ENCODE measurements at places on chromosomes 16 and 17.

DNA sequence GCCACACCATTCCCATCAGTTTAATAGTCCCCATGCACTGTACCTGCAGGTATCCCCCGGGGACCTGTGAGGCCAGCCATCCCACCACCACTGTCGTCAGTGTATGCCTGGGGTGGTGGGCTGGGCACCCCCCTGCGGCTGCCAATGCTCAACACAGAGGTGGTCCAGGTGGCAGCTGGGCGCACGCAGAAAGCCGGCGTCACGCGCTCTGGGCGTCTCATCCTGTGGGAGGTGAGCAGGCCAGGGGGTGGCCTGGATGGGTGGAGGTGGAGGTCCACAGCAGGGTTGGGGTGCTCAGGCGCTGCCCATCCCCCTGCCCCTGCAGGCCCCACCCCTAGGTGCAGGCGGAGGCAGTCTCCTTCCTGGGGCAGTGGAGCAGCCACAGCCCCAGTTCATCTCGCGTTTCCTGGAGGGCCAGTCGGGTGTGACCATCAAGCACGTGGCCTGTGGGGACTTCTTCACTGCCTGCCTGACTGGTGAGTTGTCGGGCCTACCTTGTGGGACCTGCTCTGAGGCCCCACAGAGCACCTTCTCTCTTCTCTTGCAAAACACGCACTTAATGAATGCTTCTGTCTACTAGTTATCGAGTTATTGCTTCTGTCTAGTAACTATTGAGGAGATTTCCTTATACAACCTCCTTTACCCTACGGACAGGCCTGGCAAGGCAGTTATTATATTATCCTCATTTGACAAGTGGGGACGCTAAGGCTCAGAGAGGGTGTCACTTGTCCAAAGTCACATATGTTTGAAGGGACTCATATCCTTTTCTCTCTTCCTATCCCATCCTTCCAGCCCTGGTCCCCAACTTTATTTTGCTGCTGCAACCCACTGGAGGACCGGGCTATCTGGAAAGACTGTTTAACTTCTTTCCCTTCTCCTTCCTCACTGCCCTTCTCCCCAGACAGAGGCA lies 5.8 kb upstream of the TRAF4 start:
- no peak for DNase-seq

DNA sequence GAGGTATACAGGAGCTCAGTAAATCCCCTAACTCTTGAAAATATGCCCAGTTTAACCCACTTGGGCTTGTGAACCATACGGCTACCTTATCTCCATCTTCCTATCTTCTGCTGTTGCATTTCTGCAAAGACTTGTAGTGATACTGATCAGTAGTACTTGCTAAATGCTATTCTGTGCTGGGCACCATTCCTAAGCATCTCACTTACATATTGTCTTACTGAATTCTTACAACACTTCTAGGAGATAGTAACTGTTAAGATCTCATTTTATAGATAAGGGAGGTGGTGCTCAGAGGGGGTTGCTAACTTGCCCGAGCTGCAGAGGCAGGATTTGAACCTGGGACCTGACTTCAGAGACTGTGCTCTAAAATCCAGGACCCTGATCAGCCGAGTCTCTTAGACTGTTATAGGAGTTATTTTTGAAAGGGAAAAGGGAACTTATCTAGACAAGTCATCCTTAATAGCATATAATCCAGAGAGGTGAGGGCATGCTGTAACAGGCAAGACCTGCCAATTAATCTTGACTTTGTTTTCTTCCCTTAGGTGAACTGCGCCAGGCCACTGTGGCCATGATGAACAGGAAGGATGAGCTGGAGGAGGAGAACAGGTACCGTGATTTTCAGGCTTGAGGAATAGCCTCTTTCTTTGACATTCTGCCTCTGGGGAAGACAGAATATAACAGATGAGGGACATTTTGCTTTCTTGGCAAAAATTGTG lies 149.7 kb downstream of the SNX29 start:
- DNase-seq: no peak

GRCh38 chr16:14263769-14264168 lies 192.7 kb downstream of the MRTFB start:
- no peak for DNase-seq

DNA sequence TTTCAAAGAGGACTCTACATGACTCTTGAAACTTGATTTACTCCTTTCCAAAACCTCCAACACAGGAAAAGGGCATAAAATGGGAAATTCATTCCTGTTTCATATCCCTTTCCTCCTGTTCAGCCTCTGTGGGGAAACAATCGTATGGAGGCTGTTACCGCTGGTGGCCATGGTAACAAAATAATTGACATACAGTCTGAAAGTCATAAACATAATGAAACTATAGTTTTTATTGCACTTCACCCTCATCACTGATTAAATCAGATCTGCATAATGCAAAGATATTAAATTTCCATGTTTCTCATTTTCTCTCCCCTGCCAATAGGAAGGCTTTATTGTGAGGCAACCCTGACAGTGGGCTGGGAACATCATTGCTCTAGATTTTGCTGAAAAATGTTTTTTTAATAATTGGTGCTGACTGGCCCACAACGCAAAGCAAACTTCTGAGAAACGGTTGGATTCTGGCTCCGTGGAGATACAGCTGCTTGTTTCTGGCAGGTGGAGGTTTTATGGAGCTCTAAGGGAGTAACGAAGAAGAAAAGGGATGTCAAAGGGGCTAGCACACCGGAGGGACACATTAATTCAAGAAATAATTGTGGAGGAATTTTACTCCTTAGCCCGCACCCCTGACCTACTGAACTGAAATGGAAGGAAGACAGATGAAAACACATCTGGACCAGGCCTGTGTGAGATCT lies 154.2 kb upstream of the SHISA6 start:
- no peak for DNase-seq

- no peak for DNase-seq
Measured at GRCh38 chr17:82435103-82435502, 15.4 kb downstream of the CYBC1 start.

DNA sequence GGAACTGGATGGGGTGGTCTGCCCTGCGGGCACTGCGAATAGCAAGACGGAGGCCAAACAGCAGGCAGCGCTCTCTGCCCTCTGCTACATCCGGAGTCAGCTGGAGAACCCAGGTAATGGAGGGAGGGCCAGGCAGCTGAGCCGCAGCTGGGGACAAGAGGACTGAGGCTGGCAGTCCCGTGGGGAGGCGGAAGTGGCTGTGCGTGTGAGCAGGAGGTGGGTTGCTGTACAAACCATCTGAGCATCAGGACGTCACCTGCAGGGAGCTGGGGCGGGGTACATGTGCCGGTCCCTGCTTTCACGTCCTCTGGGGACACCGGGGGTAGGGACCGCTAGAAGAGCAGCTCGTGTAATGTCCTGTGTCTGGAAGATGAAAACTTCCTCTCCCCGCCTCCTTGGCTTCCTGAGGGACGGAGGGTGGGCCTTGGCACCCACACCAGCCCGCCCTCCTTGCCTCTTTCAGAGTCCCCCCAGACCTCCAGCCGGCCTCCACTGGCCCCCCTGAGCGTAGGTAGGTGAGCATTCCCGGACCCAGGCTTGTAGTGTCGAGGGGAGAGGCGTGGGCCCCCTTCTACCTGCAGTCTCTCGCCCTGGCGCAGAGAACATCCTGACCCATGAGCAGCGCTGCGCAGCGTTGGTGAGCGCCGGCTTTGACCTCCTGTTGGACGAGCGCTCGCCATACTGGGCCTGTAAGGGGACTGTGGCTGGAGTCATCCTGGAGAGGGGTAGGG lies 3.7 kb downstream of the ADAD2 start:
- DNase-seq: no peak

- no peak for DNase-seq
Measured at GRCh38 chr17:70776441-70776840, 607.1 kb downstream of the KCNJ2 start.

DNA sequence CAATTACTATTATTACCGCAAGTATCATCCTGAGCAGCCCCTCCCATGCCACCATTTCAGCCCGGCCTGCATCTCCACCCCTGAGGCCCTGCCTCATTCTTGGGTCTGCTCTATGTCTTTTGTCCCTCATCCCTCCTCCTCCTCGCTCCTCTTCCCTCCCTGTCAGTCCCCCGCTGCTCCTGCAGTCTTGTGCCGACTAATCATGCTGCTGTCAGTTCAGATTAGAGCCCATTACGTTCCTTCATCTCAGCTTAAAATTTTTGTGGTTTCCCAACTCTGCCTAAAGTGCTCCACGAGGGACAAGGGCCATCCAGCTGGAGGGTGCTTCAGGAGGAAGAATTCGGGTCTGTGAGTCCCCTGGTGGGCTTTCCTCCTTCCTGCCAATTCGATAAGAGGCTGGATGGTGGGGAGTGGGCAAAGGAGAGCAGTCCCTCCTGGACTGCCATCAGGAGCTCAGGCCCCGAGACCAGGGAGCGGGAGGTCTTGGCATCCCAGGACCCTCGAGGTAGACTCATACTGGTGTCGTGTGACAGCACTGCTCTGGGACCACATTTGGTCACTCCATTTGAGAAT lies 32.9 kb upstream of the GOSR2 start:
- no peak for DNase-seq

DNA sequence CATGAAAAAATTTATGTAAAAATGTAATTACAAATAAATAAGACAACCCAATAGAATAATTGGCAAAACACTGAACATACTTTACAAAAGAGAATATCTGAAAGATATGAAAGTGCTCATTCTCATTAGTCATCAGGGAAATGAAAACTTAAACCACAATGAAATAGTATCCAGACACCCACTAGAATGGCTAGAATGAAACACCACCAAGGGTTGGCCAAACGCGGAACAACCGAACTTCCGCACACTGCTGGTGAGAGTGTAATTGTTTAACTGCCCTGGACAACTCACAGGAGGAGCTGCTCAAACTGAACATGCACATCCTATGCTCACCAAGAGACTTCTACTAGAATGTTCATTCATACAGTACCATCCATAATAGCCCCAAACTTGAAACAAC lies 5.8 kb upstream of the ZDHHC7 start:
- no peak for DNase-seq

Measured in A549 (cell line).